Activated naive CD4-positive, alpha-beta T cell treated with anti-CD3 and anti-CD28 coated beads for 36 hours (primary cell): ENCODE measurements at places on chromosomes 12 and 14.

DNA sequence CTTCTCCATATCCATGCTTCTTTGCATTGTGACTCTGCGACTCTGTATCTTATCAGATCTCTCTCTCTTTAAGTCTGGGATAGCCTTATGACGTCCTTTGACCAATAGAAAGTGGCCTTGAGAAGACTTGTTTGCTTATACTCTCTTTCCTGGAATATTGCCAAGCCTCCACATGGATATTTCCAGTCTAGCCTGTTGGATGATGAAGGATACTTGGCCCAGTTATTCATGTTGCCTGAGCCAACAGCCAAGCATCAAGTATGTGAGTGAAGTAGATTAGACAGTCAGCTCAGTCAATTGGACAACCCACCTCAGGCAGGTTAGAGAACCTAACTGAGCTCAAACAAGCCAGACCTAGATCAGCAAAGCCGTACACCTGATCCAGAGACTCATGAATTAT is 864.2 kb upstream of the MGAT4C start:
- H3K4me1 ChIP-seq: no peaks in the 10 kb centered on the region
- H3K4me3 ChIP-seq: no peak overlapping the region
- no peak overlapping the region for H3K27ac ChIP-seq
- no peaks in the 10 kb centered on the region for H3K36me3 ChIP-seq

DNA sequence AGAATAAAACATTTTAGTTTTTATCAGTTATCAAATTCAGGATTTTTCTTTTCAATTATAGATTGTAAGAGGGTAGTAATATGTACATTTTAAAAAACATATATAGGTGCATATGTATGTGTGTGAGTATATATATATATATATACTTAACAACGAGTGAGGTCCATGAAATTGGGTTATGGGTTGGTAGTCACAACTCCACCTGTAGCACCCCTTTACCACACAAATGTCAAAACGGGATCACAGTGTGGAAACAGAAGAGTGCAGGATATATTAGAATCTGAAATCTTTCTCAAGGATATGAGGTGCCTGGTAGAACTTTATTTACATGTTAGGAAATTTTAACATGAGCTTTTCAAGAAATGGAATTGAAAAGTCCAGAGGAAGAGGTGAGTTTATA is 31.3 kb downstream of the MIA2 start:
- no peak overlapping the region for H3K4me3 ChIP-seq
- DNase-seq: no peak
- no peak overlapping the region for H3K27ac ChIP-seq
- no peaks in the 10 kb centered on the region for H3K36me3 ChIP-seq

DNA sequence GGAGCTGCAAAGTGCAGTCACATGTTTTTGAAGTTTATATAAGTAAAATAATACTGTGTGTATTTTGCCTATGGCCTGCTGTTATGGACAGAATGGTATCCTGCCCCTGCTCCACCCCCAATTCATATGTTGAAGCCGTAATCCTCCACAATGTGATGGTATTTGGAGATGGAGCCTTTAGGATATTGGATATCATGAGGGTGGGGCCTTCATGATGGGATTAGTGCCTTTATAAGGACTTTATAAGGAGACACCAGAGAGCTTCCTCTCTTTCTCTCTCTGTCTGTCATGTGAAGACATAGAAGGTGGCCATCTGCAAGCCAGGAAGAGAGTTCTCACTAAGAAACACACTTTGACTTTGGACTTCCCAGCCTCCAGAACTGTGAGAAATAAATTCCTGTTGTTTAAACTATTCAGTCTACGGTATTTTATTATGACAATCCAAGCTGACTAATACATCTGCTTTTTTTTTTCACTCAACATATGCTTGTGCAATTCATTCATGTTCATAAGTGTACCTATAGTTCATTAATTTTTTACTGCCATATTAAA is 3.1 kb upstream of the CHPT1 start:
- no peak for DNase-seq
- H3K4me3 ChIP-seq: no peak overlapping the region
- H3K27me3 ChIP-seq: no peaks in the 10 kb centered on the region
- peaks cover 26% of the 10 kb centered on the region for H3K4me1 ChIP-seq

DNA sequence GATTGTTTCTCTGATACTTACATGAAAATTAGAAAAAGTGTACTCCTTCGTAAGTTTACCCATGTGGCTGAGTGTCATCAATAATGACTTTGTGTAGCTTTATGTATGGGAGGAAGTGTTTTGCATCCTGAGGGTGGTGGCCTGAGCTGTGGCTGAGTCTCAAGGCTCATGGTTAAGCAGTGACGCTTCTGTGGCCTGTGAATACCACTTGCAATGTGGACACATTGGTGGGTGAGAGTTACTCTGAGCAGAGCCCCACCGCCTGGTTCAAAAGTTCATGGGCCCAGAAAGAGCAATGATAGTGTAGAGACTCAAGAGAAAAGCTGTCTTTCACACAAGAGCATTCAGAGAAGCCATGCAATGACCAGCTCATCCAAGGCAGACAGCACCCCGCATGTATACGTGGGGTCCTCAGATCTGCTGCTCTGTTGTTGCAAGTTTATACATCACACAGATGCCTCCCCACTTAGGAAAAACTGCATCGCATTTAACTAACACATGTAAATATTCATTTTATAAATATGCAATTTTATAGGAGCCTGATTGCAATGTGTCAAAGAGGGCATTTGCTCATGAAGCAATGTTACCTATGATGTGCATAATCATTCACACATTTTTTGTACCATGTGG is 55.1 kb upstream of the FRMD6 start:
- H3K4me3 ChIP-seq: no peak overlapping the region
- H3K4me1 ChIP-seq: peaks cover 6% of the 10 kb centered on the region
- no peaks in the 10 kb centered on the region for H3K36me3 ChIP-seq
- no peak for DNase-seq
- peaks cover 8% of the 10 kb centered on the region for H3K27me3 ChIP-seq
- no peak overlapping the region for H3K27ac ChIP-seq

GRCh38 chr12:89414851-89415250 is 62.5 kb upstream of the DUSP6 start:
- peaks cover 3% of the 10 kb centered on the region for H3K36me3 ChIP-seq
- H3K4me3 ChIP-seq: no peak overlapping the region
- no peaks in the 10 kb centered on the region for H3K27me3 ChIP-seq
- no peaks in the 10 kb centered on the region for H3K4me1 ChIP-seq
- H3K27ac ChIP-seq: no peak overlapping the region

- H3K27me3 ChIP-seq: peaks cover 20% of the 10 kb centered on the region
- no peaks in the 10 kb centered on the region for H3K36me3 ChIP-seq
- H3K4me1 ChIP-seq: no peaks in the 10 kb centered on the region
- no peak for DNase-seq
Measured at GRCh38 chr12:113735131-113735530, 231.0 kb downstream of the RBM19 start.

DNA sequence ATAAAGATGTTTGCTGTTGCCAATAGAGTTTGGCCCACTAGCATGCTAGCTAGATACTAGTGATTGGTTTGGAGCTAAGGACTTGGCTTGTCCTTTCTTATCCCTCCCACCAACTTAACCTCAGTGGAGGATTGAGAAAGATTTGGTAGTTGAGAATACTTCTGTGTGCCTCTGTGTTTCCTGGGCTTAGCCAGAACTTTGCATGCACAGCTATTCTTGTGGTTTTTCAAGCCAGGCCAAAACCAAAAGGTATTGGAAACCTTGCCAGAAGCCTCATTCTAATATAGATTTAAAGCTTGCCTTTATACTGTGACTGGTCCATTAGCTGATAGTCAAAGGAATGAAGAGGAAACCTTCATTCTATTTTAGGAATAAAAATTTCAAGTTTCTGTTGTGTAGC is 188.5 kb downstream of the CCDC91 start:
- H3K27me3 ChIP-seq: no peaks in the 10 kb centered on the region
- H3K4me1 ChIP-seq: no peaks in the 10 kb centered on the region
- peaks cover 25% of the 10 kb centered on the region for H3K36me3 ChIP-seq
- H3K27ac ChIP-seq: no peak overlapping the region
- DNase-seq: no peak

DNA sequence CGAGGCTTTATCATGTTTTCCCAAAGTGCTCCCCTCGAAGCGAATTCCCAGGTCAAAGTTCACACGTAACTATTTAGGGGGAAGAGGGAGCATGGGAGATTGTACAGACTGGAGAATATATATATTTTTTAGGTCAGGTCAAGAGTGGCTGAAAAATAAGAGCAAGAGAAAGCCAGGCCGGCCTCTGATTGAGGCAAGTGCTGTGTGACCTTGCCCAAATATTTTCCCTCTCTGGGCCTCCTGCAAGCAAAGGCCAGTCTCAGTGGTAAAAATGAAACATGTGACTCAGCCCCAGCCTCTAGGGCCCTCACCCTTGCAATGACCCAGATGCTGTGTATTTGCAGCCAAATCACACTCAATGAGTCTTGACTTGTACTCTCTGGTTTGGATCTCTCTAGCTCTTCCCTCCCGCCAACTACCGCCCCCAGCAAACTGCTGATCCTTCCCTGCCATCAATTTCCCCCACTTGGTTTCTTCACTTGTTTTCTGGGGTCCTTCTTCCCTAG is 34.1 kb downstream of the SMUG1 start:
- peaks cover 7% of the 10 kb centered on the region for H3K27me3 ChIP-seq
- H3K4me1 ChIP-seq: no peaks in the 10 kb centered on the region
- H3K4me3 ChIP-seq: no peak overlapping the region
- no peaks in the 10 kb centered on the region for H3K36me3 ChIP-seq

GRCh38 chr14:60220084-60220483 is 28.9 kb upstream of the PPM1A start:
- no peak overlapping the region for H3K4me3 ChIP-seq
- H3K27me3 ChIP-seq: no peaks in the 10 kb centered on the region
- DNase-seq: peak; percentile 27
- no peaks in the 10 kb centered on the region for H3K36me3 ChIP-seq

DNA sequence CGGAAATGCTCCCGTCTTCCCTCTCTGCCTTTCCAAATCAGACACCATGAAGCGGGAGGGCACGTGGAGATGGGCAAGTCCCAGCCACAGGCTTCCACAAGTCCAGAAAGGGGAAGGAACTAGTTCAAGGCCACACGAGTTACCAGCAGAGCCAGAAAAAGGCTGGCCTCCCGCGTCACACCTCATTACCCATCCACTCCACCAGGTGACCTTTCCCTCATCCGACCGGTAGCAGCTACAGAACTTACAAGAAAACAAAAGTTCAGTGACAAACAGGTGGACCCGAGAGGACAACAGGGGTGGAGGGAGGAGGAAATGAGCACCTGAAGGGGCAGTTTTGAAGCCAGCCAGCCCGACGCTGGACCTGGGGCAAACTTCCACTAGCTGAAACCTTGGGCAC is 46.9 kb downstream of the CHGA start:
- H3K27me3 ChIP-seq: no peaks in the 10 kb centered on the region
- no peak overlapping the region for H3K27ac ChIP-seq
- H3K36me3 ChIP-seq: no peaks in the 10 kb centered on the region
- H3K4me1 ChIP-seq: no peaks in the 10 kb centered on the region

- H3K36me3 ChIP-seq: no peaks in the 10 kb centered on the region
- no peaks in the 10 kb centered on the region for H3K4me1 ChIP-seq
- peaks cover 4% of the 10 kb centered on the region for H3K27me3 ChIP-seq
- H3K4me3 ChIP-seq: no peak overlapping the region
- H3K27ac ChIP-seq: no peak overlapping the region
Measured at GRCh38 chr12:130588696-130589539, 127.2 kb downstream of the RIMBP2 start.

- no peak overlapping the region for H3K4me3 ChIP-seq
- peaks cover 17% of the 10 kb centered on the region for H3K36me3 ChIP-seq
- no peaks in the 10 kb centered on the region for H3K27me3 ChIP-seq
- no peak for DNase-seq
Measured at GRCh38 chr12:26555139-26555538, 277.9 kb downstream of the ITPR2 start.

GRCh38 chr12:108712165-108712924 is 19.0 kb downstream of the CORO1C start:
- no peak overlapping the region for H3K27ac ChIP-seq
- H3K27me3 ChIP-seq: no peaks in the 10 kb centered on the region
- no peak overlapping the region for H3K4me3 ChIP-seq
- no peaks in the 10 kb centered on the region for H3K36me3 ChIP-seq
- no peak for DNase-seq

- peaks cover 7% of the 10 kb centered on the region for H3K27me3 ChIP-seq
- no peak for DNase-seq
- H3K4me3 ChIP-seq: no peak overlapping the region
Measured at GRCh38 chr14:71966528-71966927, 34.3 kb downstream of the RGS6 start.

DNA sequence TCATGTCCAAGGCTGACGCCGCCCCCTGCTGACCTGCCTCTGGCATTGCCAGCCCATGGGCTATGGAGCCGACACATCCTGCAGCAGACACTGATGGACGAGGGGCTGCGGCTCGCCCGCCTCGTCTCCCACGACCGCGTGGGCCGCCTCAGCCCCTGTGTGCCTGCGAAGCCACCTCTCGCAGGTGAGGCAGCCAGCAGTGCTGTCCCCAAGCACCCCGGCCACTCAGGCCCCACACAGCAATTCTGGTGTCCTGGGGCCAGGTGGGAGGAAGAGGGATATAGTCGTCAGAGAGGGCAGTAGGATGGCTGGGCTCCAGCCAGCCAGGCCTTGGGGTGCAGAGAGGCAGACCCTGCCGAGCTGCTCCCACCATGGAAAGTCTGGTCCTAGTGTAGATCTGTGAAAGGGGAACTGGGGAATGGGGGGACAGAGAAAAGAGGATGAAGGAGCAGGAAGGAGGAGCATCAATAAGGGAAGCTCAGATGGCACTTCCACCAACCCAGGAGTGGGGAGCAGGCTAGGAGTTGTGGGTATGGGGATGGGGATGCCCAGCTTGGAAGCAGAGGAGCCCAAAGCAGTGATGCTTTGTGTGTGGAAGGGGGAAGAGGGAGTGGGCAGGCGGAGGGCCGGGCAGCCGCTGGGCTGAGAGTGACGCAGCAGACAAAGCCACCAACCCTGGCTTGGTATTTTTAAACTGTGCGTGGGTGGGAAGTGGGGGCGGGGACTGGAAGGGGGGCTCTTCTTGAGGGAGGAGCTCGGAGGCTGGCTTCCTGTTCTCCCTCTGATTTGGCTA is 4.7 kb downstream of the NAB2 start:
- peak overlapping the region; percentile 43 for H3K4me3 ChIP-seq
- peaks cover 49% of the 10 kb centered on the region for H3K36me3 ChIP-seq
- peak; percentile 85 for DNase-seq
- H3K27ac ChIP-seq: peak overlapping the region; percentile 96
- H3K4me1 ChIP-seq: peaks cover 60% of the 10 kb centered on the region

DNA sequence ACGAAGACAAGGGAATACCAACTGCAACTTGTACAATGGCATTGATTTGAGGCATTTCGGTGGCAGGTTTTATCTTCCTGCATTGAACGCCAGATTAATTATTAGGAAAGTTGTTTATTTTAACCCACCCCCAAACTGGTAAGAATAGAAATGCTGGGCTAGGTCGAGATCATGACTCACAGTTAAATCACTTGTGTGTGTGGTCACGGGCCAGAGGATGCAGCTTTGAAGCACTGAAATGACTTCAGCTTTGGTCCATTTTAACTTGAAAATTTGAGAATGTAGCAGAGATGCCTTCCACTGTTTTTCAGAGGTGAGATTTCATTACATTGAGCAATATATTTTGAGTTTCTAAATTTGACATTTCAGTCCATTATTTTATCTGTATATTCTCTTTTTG is 23.6 kb upstream of the KCNH3 start:
- no peaks in the 10 kb centered on the region for H3K36me3 ChIP-seq
- H3K4me3 ChIP-seq: no peak overlapping the region
- H3K4me1 ChIP-seq: peaks cover 9% of the 10 kb centered on the region

GRCh38 chr12:27505109-27505508 is 18.9 kb upstream of the PPFIBP1 start:
- DNase-seq: no peak
- H3K4me3 ChIP-seq: no peak overlapping the region
- no peak overlapping the region for H3K27ac ChIP-seq
- peaks cover 14% of the 10 kb centered on the region for H3K4me1 ChIP-seq
- H3K36me3 ChIP-seq: no peaks in the 10 kb centered on the region

- no peaks in the 10 kb centered on the region for H3K4me1 ChIP-seq
- no peaks in the 10 kb centered on the region for H3K27me3 ChIP-seq
- DNase-seq: no peak
Measured at GRCh38 chr14:56342494-56342942, 224.3 kb downstream of the PELI2 start.
